ENCODE measurements at places on chromosomes 4 and X. TPM values are rescaled to one million over a fixed set of nuclear protein-coding genes. Genes with fewer than 3 reads are reported as not detected.

SLC26A1 gene
- not detected for total RNA-seq

MAGED4B gene
- total RNA-seq = 81.9 TPM

LIMCH1 gene
- total RNA-seq = 2.7 TPM

GRCh38 chr4:6372649-6373525 is 99.5 kb downstream of the PPP2R2C start:
- DNase-seq = no peak
- H3K36me3 ChIP-seq = no peaks in the 10 kb centered on the region
- H3K4me1 ChIP-seq = no peaks in the 10 kb centered on the region
- no peaks in the 10 kb centered on the region for H3K27me3 ChIP-seq
- H3K27ac ChIP-seq = no peak overlapping the region

- H3K4me3 ChIP-seq = no peak overlapping the region
- no peak overlapping the region for H3K27ac ChIP-seq
- no peaks in the 10 kb centered on the region for H3K4me1 ChIP-seq
- H3K27me3 ChIP-seq = no peaks in the 10 kb centered on the region
- DNase-seq = no peak
- no peaks in the 10 kb centered on the region for H3K36me3 ChIP-seq
Measured at GRCh38 chr4:36274158-36274557, 7.3 kb upstream of the DTHD1 start.

GRCh38 chr4:48557478-48557877 is 67.4 kb downstream of the ZAR1 start:
- no peak for DNase-seq
- no peak overlapping the region for H3K27ac ChIP-seq
- H3K27me3 ChIP-seq = no peaks in the 10 kb centered on the region

- H3K4me1 ChIP-seq = no peaks in the 10 kb centered on the region
Measured at GRCh38 chrX:117538178-117539089, 578.2 kb downstream of the KLHL13 start.

GRCh38 chr4:26762650-26763049 is 98.0 kb upstream of the STIM2 start:
- H3K27ac ChIP-seq = no peak overlapping the region
- no peaks in the 10 kb centered on the region for H3K4me1 ChIP-seq

Measured in H1 (cell line).